ENCODE measurements at places on chromosomes 12 and 14.

DNA sequence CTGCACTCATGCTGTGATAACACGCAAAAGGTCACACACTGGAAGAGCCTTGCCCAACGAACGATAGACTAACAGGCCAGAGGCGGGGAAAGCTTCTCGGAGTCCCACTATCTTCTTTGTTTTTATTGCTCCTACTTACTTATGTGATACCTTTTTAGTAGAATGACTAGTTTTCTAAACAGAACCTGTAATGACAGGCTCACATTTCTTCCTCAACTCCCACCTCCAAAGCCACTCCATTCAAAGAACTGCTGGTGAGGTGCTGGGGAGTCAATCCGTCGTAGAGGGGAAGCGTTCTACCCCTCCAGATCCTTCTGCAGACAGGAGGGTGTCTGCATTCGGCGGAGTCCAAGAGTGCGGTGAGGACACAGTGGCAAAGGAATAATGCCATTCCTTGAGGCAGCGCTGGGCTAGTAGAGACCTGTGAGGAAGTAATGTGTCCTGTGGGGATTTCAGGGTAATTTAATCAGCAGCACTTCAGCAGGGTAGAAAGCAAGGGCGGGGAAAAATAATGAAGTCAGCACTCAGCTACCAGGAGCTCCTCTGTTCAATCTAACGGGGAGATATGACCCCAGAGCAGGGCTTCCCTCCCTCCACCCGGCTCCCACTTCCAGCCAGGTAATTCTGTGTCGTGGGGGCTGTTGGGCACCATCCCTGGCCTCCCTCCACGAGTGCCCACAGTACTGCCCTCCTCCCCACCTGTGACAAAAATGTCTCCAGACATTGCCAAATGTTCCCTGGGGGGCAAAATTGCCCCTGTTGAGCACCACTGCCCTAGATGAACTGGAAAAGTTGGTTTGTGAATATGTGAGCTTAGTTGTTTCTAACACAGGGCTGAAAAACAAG, 25.2 kb downstream of the SPRING1 start:
- H3K36me3 ChIP-seq, result peaks cover 6% of the 10 kb centered on the region
- H3K27me3 ChIP-seq, result no peaks in the 10 kb centered on the region
- DNase-seq, result no peak
- H3K4me1 ChIP-seq, result no peaks in the 10 kb centered on the region
- H3K27ac ChIP-seq, result no peak overlapping the region

DNA sequence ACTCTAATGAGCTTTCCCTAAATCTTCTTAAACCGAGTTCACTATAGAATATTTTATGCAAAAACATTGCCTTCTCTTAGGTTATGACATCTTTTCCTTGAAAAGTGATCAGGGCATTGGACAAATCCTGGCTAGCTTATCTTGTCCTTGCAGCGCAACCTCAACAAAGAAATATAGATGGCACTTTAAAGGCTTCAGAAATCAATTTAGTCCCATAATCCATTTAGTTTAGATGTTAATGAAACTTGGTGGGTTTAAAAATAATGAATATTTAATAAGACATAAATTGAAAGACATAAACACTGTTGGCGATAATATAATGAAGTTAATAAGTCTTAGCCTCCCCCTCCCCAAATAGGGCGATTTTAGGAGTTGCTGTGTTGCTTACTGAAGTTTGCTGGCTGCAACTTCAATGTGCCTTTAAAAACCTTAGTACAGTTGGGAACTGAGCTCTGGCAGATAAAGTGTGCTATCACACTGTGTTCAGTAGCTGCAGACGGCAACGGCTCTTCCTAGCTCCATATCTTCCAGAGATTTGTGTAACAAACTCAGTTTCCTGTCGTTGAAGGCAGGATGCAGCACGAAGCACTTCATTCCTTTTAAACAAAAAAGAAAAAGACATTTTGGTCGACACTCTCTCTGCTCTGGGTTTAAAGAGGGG, 19.5 kb downstream of the PLXNC1 start:
- peaks cover 7% of the 10 kb centered on the region for H3K36me3 ChIP-seq
- no peak overlapping the region for H3K4me3 ChIP-seq
- H3K27ac ChIP-seq, result no peak overlapping the region
- H3K27me3 ChIP-seq, result no peaks in the 10 kb centered on the region
- H3K4me1 ChIP-seq, result peaks cover 13% of the 10 kb centered on the region

DNA sequence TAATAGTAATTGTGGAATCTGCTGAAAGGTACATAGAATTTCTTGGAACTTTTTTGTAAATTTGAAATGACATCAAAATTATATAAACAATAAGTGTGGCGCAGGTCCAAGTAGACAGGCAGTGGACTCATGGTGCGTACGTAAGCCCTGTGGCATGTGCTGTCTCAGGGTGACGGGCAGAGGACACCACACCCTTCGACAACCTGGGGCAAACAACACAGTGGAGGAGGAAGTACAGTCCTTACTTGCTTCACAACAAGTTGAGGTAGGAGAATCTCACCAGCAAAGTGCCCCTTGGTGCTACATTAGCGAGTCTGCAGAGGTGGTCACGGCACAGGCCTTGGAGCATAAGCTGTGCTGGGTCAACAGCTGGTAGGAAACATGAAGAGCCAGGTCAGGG, 180.9 kb downstream of the AEBP2 start:
- no peaks in the 10 kb centered on the region for H3K36me3 ChIP-seq
- no peaks in the 10 kb centered on the region for H3K4me1 ChIP-seq
- H3K27me3 ChIP-seq, result no peaks in the 10 kb centered on the region
- H3K4me3 ChIP-seq, result no peak overlapping the region
- H3K27ac ChIP-seq, result no peak overlapping the region

DNA sequence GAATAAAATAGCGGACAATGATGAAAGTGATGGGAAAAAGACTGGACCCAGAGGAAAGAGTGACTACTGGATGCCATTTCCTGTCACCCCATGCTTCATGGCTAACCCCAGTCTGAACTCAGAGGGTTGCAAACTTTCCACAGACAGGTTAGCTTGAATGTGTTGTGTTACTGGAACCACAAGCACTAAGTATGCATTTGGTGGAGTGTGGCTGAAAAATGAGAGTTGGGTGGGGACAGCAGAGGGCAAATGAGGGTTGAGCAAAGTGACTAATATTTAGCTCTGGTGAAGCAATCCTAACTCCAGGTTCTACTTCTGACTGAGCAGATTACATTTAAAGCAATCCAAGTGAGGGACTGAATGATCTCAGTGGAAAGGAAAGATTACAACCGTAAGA, 1.6 kb downstream of the SLC16A7 start:
- H3K36me3 ChIP-seq, result no peaks in the 10 kb centered on the region
- no peaks in the 10 kb centered on the region for H3K4me1 ChIP-seq
- H3K27me3 ChIP-seq, result no peaks in the 10 kb centered on the region
- peak overlapping the region; percentile 84 for H3K4me3 ChIP-seq
- H3K27ac ChIP-seq, result peak overlapping the region; percentile 89

DNA sequence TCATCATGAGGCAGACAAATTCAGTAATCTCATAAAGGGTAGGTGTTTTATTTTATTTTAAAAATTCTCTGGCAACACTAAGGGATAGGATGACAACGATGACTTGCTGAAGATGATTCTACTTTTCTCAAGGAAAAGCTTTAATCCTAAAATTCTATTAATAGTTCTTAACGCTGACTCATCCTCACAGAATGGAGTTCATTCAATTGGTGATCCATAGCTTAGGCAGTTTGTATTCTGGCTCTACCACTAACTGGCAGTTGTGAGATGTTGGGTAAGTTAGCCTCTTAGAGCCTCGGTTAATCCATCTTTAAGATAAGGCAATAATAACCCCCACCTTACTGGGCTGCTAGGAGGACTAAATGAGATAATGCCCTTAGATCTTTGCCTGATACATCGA, 116.3 kb downstream of the RTN1 start:
- no peak overlapping the region for H3K27ac ChIP-seq
- no peaks in the 10 kb centered on the region for H3K4me1 ChIP-seq
- no peak overlapping the region for H3K4me3 ChIP-seq
- no peaks in the 10 kb centered on the region for H3K27me3 ChIP-seq
- no peaks in the 10 kb centered on the region for H3K36me3 ChIP-seq

DNA sequence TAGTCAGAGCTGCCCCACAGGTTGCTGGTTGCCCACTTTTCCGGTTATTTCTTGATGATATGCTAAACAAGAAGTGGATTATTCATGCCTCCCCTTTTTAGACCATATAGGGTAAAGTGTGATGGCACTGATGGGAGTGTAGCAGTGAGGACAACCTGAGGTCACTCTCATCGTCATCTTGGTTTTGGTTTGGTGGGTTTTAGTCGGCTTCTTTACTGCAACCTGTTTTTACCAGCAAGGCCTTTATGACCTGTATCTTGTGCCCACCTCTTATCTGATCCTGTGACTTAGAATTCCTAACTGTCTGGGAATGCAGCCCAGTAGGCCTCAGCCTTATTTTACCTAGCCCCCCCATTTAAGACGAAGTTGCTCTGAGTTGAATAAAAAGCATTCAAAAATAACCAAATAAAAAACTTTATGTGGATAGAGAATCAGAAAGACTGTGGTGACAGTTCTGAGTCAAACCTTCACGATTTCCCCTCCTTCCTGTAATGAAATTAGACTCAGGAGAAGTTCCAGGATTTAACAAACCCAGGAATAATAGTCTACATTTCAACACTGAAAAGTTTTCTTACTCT, 144.2 kb downstream of the PAWR start:
- H3K27ac ChIP-seq, result no peak overlapping the region
- H3K27me3 ChIP-seq, result no peaks in the 10 kb centered on the region
- no peak overlapping the region for H3K4me3 ChIP-seq
- DNase-seq, result no peak
- H3K4me1 ChIP-seq, result no peaks in the 10 kb centered on the region

GRCh38 chr12:63876980-63877379, 32.5 kb downstream of the SRGAP1 start:
- no peaks in the 10 kb centered on the region for H3K27me3 ChIP-seq
- H3K27ac ChIP-seq, result no peak overlapping the region
- DNase-seq, result no peak
- H3K4me1 ChIP-seq, result no peaks in the 10 kb centered on the region
- no peaks in the 10 kb centered on the region for H3K36me3 ChIP-seq
